Osteoblast (primary cell): ENCODE measurements at places on chromosomes 12 and 14. TPM values are rescaled to one million over a fixed set of nuclear protein-coding genes. Genes with fewer than 3 reads are reported as not detected.

The C12orf50 gene
- total RNA-seq, result under 0.01 TPM in 1 of 2 replicates, not detected in the other

The GALNT9 gene
- total RNA-seq, result 0.36 and 1.2 TPM in 2 replicates

The MYO1H gene
- total RNA-seq, result 1.5 TPM in 1 of 2 replicates, not detected in the other

The SLC17A8 gene
- total RNA-seq, result not detected in 2 replicates

The ANKRD33 gene
- total RNA-seq, result not detected in 2 replicates

The NYNRIN gene
- total RNA-seq, result 7.2 and 9.1 TPM in 2 replicates

The RNASE13 gene
- total RNA-seq, result not detected in 2 replicates

The CCDC175 gene
- total RNA-seq, result not detected in 2 replicates

The TCL1B gene
- not detected in 2 replicates for total RNA-seq

The NEUROD4 gene
- not detected in 2 replicates for total RNA-seq

The KRT84 gene
- total RNA-seq, result not detected in 2 replicates

The SLCO1B3 gene
- not detected in 2 replicates for total RNA-seq

The LLPH gene
- total RNA-seq, result 4.7 and 5.1 TPM in 2 replicates

The PRPF40B gene
- 11.6 and 12.4 TPM in 2 replicates for total RNA-seq

The CCDC60 gene
- total RNA-seq, result not detected in 2 replicates

DNA sequence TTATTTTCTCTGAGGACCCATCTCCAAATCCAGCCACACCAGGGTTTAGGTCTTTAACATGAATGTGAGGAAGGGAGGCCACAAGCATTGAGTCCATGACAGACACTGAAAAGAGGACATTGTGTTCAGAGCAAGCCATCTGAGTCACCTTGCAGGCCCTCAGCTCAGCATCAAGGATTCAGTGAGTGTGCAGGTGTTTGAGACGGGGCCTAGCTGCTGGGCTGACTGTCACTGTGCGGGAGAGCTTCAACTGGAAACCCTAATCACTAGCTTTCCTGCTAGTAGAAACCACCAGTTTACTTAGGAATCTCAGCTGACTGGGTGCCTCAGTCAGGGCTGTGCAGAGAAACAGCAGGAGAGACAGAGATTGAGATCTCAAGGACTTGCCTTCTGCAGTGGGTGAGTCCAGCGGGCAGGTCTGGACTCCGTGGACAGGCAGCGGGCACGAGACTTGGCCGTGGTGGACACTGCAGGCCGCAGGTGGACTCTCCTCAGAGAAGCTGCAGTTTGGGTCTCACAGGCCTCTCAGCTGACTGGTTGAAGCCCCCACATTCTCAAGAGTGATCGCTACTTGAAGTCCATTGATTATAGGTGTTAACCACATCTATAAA is 86.1 kb upstream of the DYNC1H1 start:
- no peak for DNase-seq

DNA sequence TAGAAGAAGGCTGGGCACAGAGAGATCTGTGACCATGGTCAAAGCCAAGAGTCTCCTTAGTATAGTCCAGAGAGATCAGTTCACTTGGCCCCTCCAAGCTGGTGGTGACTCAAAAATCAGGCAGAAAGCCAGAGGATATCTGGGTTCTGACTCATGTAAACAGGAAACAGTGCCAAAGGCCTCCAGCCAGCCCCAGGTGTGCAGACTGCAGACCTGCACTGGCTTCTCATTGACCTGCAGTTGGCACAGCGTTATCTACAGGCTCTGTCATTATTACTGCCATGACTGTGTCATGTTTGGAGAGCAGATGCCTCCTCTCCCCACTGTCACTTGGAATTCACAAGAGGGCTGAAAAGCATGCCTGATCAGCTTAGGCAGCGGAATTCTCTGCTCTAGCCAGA is 295.7 kb upstream of the PRKD1 start:
- DNase-seq, result peak; percentile 32

- no peak for DNase-seq
These were observed 454.9 kb downstream of the LRIG3 start for GRCh38 chr12:58465418-58465817.

GRCh38 chr12:131574395-131574771 is 136.5 kb upstream of the SFSWAP start:
- peak; percentile 15 for DNase-seq

DNA sequence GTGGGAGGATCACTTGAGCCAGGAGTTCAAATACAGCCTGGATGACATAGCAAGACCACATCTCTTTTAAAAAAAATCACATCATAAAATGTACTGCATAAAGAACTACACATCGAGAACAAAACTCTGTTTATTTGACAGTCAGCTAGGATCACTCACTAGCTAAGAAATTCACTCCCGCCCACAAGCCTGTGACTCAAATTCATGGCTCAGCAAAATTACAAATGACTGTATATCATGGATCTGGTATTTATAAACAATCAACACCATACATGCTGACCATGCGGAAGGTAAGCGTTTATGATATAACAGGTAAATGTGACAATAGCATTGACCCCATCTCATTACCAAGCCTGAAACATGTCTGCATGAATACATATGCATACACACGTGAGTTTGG is 206.5 kb downstream of the EFCAB11 start:
- DNase-seq, result no peak

DNA sequence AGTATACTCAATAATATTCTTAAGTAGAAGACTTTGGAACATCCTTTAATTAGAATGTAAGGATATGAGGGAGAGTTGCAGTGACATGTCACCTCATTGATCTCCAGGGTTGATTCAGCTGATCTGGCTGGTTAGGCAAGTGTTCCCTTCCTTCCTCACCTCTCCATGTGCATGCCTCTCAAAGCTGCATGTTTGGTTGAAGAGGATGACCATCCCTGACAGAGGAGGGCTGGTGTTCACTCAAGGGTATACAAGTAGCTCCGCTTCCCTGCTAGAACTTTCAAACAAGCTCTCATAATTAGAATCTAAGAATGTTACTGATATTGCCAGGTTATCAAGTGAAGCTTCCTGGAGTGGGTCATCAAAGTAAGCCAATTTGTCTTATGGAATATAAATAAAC is 341.1 kb upstream of the FLRT2 start:
- DNase-seq, result no peak

DNA sequence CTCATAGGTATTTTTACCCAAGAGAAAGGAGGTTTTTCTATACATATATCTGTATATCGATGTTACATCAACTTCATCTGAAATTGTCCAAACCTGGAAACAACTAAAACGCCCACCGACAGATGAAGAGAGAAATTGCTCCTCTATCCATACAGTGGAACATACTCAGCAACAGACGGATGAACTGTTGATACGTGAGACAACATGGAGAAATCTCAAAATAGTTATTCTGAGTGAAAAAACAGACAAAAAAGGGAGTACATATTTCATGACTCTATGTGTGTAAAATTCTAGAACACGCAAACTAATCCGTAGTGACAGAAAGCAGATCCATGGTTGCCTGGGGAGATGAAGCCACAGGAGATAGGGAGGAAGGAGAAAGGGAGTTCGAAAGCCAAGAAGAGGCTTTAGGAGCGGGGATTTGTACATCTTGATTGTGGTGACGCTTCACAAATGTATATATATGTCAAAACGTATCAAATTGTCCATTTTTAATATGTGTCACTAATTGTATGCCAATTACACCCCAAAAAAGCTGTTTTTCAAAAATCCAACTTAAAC is 37.6 kb upstream of the C14orf180 start:
- DNase-seq, result peak; percentile 70

DNA sequence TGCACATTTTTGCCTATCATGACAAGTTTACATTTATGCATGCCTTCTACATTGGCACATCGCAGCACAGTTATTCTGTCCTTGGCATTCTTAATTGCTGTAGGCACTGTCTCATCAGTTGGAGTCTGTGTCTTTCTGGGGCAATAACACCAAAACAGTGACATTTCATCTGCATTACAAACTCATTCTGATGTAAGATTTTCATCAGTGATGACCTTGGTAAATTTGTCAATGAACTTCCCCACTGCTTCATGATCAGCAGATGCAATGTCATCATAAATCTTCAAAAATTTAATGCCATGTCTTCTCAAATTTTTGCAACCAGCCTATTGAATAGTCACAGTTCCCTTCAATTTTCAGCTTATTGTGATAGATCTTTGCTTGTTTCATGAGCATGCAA is 85.5 kb downstream of the CAPZA3 start:
- DNase-seq, result no peak

- no peak for DNase-seq
These were observed 25.4 kb upstream of the HDAC7 start for GRCh38 chr12:47845081-47845480.

DNA sequence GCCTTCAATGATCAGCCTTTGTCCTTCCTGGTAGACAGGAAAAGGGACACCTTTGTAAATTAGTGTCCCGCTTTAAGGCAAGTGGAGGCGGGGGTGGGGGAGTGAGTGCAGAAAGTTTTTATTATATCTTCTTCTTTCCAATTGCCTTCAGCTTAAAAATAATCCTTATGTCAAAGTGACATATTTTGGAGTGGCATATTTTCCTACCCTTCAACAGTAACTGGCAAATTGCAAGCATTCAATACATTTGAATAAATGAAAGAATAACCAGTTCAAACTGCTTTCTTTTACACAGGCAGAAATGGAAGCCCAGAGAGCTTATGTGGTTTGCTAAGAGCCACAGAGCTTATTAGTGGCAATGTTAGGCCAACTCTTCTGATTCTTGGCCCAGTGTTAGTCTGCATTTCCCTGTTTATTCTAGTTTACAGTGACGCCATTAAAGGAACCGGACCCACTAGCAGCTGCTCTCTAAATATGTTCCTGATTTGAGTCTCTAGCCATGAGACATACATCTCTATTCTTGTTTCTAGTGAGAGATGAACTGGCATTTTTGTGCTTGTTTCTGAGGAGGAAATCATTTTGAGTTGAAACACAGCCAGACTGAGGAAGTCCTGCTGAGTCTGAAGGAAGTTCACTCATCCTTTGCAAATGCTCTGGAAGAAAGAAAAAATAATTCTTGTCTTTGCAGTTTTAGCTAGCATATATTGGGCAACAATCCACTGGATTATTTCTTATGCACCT is 468.7 kb downstream of the NOVA1 start:
- DNase-seq, result no peak

- DNase-seq, result no peak
These were observed 600.6 kb upstream of the LMO3 start for GRCh38 chr12:17206553-17206952.

DNA sequence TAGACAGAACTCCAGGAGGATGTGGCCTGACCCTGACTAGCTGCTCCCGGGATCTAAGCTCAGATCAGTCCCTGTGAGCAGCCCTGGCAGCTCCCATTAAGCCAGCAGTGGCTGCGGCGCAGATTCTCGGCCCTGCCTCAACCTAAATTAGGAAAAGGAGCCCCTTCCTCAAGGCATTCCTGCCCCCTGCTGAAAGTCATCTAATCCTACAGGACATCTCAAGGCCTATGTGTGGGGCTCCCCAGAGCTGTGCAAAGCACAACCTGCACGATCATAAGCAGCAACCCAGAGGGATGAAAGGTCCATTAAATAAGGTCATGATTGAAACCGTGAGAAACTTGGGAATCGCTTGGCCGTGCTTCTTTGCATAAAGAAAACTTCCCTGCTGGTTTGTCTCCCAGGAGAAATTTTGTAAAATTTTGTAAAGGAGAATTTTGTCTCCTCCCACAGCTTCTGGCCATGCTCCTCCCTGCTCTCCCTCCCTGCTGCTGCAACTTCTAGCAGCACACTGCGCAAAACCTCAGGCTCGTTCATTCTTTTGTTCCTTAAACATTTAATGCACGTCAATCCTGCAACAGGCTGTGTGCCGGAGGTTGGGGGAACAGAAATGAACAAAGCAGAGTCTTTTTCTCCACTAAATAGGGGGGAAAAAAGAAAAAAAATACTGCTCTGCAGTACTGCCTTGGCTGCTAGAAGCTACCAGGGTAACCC is 96.6 kb upstream of the SLC35F4 start:
- no peak for DNase-seq

- DNase-seq, result no peak
These were observed 9.9 kb upstream of the GYS2 start for GRCh38 chr12:21614506-21614905.

GRCh38 chr12:106025129-106025528 is 113.6 kb downstream of the NUAK1 start:
- DNase-seq, result no peak

DNA sequence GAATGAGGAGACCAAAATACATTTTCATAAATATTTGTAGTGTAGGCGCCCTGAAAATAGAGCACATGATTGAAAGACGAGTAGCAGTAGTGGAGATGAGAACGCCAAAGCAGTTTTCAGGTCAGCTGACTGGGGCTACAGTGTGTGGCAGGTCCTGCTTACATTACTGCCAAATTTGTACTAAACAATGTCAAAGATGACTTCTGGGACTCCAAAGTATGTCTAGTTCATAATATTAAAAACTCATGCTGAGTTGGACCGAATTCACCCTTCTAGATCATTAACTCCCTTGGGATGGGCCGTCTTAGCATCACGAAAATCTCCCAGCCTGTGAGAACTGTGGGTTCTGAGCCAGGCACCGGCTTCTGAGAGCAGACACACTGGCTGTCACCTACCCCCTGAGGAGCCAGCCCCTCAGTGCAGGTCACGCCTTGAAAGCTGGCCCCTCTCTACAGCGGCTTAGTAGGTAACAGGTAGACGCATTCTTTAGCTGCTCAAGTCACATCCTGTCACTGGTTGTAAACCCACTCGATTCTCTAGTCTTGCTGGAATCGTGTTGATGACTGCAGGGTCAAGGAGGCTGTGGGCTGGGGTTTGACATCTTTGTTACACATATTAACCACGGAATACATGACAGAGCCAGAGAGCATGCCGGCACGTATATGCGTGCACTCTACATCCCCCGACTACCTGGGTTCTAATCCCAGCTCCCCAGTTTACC is 210.4 kb downstream of the ETV6 start:
- no peak for DNase-seq

DNA sequence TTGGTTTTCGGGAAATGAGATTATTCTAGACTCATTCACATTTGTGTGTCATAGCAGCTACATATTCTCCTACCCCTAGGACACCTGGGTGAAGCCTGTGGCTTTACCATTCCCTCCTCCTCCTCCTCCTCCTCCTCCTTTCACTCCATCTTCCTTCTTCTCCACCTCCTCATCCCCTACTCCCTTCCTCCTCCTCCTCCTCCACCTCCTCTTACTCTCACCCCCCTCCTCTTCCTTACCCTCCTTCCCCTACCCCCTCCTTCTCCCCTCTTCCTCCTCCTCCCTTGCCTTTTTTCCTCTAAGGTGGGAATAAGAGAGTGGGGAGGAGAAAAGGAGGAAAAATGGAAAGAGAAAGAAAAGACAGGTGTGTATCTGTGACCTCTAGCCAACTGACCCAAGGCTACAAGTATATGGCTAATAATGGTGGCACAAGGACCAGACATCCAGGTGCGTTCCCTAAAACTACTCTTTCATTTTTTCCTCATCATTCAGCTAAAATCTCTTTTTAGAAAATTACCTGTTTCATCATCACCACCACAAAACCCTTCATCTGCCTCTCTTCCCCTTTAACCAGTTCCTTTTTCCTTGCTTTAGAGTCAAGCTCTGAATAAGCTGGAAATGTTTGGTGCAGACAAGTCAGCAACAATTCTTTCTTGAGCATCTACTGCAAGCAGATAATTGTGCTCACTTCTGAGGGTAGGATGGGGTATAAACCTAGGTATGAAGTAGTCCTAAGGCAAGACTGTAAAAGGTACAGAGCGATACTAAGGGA is 149.8 kb upstream of the FOXN3 start:
- DNase-seq, result no peak

GRCh38 chr12:27142101-27142721 is 59.8 kb upstream of the C12orf71 start:
- peak; percentile 39 for DNase-seq
